Progenitor cell of endocrine pancreas (in vitro differentiated cells): ENCODE measurements at places on chromosomes 5 and 9.

- no peak for DNase-seq
Observed at GRCh38 chr9:94981723-94982090, 255.2 kb downstream of the AOPEP start.

GRCh38 chr5:127834554-127834953 is 131.4 kb downstream of the CCDC192 start:
- no peak for DNase-seq

GRCh38 chr5:75491621-75492020 is 19.8 kb downstream of the CERT1 start:
- DNase-seq: no peak

- no peak for DNase-seq
Observed at GRCh38 chr5:19175776-19176570, 812.0 kb downstream of the CDH18 start.

- DNase-seq: no peak
Observed at GRCh38 chr9:3398232-3398648, 127.6 kb downstream of the RFX3 start.

GRCh38 chr9:112076814-112077213 is 98.3 kb downstream of the SUSD1 start:
- DNase-seq: no peak

DNA sequence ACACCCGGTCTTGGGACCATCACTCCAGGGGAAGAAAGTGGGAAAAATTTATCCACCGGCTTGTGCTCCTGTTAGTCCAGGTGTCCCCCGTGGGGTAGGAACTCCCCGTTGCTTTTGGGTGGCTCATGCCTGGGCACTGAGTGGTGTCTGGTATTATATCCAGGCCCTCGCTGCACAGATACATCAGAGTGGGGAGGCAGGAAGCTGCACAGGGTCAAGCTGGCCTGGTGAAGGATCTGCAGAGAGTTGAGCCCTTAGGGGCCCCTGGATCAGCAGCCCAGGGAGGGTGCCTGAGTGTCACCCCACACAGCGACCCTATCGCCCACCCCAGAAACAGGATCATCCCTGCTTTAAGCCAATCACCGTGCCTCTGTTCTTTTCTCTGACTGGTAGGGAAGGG is 24.4 kb upstream of the COL5A1 start:
- no peak for DNase-seq

GRCh38 chr5:10307206-10308148 is at the start of gene CMBL:
Gene CMBL (minus strand): TSS chr5:10307902. CDS start chr5:10290762, 17,140 bp downstream.
- peak; percentile 27 for DNase-seq

DNA sequence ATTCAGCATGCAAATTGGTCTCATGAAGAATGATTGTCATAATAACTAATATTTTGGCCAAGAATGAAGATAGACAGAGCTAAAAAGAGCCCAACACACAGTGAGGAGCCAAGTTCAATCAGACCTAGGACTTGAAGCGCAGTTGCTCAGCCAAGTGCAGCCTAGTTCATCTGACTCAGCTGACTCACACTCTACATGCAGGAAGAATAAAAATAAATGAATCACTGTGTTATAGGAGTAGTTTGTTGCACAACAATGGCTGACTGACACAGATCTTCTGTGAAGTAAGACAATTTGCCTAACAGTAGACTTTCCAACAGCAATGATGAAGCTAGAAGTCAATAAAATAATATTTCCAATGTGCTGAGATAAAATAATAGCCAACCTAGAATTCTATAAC is 261.5 kb downstream of the CEMIP2 start:
- no peak for DNase-seq

- DNase-seq: no peak
Observed at GRCh38 chr9:32741706-32742105, 41.6 kb upstream of the TMEM215 start.

DNA sequence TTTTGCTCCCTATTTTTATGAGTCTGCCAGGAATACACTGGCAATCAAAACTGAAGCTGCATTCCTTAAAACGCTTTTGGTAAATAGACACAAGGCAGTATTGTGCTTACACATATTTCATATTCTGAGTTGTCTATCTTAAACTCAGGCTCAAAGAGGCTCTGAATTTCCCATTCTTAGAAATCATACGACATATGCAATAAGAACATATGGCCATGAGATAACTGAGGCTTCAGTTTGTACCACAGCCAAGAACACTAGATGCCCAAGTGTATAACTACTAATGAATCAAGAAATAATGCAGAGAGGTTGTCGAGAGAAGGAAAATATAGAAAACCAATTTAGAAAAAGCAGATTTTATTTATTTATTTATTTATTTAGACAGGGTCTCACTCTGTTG is 357.4 kb downstream of the NDUFS4 start:
- DNase-seq: no peak

GRCh38 chr9:129383561-129384490 is 205.8 kb upstream of the IER5L start:
- DNase-seq: no peak

- DNase-seq: no peak
Observed at GRCh38 chr9:132243156-132244074, 81.6 kb downstream of the NTNG2 start.

DNA sequence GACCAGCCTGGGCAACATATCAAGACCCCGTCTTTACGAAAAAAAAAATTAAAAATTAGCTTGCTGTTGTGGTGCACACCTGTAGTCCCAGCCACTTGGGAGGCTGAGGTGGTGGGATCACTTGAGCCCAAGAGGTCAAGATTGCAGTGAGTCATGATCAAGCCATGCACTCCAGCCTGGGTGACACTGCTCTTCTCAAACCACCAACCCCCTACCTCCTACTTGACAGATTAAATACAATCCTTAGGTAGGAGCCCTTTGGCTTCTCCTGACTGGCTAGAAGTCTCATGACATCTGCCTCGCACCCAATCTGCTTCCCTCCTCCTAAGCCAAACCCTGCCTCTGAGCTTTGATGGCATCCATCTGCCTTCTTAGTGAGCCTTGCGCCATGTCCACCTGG is 11.6 kb upstream of the FBP1 start:
- no peak for DNase-seq

DNA sequence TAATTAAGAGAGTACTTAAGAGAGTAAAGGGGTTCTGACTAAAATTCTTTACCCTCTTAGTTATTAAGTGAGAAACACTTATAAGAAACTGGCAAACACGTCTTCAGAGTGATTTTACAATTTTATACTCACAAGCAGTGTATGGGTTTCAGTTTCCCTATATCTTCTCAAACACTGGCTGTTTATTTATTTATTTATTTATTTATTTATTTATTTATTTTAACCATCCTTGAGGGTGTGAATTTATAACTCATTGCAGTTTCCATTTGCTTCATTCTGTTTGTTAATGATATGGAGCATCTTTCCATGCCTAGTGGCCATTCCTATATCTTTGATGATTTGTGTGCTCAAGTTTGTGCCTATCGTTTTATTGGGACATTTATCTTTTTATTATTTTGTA is 68.0 kb upstream of the SGCD start:
- no peak for DNase-seq

DNA sequence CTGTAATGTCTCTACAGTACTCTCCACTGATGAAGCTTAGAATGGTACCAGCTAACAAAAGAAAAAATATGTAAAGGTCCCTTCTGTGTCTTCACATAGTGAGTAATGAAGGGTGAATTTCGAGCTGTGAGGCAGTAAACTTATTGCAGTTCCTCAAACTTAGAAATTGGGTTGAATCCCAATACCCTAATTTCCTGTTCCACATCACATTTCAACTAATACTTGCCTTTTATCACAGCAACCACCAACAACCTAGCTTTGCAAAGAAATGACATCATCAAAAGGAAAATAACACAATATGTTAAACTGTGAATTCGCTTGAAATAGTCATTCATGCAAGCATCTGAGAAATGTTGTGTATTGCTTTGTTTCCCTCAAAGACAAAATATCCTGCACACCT is 9.4 kb upstream of the TNFAIP8 start:
- no peak for DNase-seq

DNA sequence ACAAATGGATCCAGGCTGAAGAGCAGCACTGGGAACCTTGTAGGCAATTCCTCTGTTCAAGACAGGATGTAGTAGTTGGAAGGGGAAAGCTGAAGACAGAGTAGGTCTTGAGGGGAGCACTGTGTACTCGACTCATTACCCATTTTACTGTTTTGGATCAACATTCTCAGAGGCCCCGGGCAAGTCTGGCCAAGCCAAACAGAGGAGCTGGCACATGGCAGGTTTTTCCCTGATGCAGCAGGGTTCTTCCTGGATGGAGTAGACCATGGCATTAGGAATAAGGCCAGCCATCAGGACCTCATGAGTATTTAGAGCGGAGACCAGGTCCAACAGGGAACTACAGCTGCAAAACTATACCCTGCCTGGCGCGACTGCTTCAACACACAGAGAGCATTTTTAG is 4.4 kb downstream of the SVEP1 start:
- no peak for DNase-seq

GRCh38 chr5:69450116-69450515 is 35.2 kb downstream of the MARVELD2 start:
- DNase-seq: no peak

DNA sequence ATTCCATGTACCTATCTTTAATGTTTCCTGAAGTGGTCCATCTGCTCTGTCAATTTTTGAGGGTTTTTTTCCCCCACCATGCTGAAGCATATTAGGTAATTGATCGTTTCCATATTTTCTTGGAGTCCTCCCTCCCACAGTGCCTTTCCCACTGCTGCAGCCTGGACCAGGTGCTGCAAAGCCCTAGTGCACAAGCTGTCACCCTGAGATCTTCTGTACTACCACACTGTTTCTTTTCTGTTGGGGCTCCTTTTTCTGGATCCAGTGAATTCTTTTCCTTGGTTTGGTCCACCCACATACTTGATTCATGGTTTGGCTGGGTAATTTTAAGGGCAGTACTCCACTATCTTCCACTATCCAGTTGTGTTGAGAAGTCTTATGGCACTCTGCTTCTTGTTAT is 30.9 kb upstream of the FAM169A start:
- no peak for DNase-seq

- DNase-seq: no peak
Observed at GRCh38 chr5:121273833-121274433, 577.7 kb upstream of the FTMT start.

DNA sequence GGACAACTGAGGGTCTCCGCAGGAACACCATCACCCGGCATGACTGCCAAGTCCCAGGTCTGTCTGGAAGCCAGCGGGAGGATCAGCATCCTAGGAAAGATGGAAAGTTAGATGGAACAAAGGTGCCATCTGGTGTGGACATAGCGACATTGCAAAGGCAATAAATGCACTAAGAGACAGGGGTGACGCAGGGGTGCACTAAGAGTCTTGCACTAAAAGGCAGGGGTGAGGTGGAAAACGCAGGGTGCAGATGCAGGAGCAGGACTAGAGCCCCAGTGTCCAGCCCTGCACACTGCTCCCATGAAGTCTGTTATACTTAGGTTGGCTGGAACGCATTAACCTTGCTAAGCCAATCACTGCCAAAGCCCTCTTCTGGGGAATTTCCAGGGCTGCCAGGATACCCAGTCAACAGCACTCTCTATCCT is 15.5 kb downstream of the ATOX1 start:
- peak; percentile 21 for DNase-seq
